ENCODE measurements at places on chromosomes 11 and 22.

DNA sequence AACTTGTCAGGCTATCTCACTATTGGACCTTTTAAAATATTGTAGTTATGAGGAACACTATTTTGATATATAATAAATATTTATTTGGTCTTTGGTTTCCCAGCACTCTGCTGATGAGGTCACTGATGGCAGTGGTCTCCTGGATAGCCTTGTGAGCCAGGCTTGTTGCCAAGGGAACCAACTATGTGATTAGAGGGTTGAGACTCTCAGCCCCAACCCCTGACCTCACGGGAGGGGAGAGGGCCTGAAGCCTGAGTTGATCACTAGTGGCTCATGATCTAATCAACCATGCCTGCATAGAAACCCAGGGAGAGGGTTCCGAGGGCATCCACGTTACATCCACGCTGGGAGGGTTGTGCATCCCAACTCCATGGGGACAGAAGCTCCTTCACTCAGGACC, 10.8 kb downstream of the PANX1 start:
- no peak for DNase-seq

DNA sequence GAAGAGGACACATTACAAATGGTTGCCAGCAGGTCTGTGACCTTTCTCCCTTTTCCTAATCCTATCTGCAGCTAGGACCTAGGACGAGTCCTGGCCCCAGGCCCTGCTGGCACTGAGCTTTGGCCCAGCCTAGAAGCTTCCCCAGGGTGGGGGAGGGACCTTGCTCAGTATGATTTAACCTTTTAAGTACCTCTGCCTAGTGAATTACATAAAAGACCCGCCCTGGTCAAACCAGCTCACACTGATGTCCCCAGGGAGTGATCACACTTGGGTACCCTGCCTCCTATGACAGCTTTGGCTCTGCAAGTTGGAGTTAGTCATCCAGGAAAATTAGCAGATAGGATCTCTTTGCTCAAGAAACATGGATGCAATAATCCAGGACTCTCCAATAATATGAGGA, 21.9 kb downstream of the ASCC2 start:
- DNase-seq, result no peak

- no peak for DNase-seq
These were observed 4.4 kb upstream of the DDX17 start for GRCh38 chr22:38510416-38510970.

- DNase-seq, result peak; percentile 25
These were observed 26.1 kb downstream of the GLYATL1 start for GRCh38 chr11:58965246-58965985.

DNA sequence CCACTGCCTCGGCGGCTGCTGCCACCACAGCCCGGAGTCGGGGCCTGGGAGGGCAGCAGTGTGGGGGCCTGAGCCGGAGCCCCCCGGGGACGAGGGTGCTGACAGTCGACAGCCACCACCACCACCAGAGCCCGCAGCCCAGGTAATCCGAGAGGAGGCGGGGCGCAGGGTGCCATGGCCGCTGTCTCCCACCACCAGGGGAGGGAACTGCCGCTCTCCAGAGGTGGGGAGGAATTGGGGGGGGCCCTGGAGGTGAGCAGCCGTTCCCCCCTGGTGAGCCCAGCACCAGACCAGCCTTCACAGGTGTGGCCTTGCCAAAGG, 12.6 kb downstream of the TRIOBP start:
- no peak for DNase-seq

DNA sequence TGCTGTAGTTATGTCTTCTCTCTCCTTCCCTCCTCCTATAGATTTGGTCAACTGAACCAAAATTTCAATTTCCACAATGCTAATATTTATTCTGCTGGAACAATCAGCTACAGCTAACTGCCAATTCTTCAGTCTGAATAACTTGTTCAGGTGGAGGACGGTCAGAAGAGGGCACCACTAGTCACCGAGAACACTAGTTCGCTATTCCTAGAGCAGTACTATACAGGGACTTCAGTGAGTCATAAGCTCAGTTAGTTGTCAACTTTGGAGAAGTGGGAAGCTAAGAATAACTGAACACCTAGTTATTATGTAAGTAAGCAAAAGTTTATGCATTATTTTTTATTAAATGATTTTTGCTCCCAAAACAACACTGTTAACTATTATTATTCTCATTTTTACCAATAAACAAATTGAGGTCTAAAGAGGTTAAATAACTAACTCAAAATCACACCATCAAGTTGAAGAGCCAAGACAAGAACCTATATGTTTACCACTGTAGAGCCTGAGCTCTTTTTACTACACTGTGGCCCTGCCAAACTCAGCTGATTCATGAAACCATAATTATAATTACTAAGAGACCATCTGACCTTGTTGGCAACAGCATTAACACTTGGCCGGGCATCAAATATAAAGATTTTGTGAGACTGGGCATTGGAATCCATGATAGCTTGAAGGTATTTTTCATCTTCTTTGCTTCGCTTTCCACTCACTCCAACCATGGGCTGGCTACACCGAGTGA, 59.0 kb downstream of the CEP57 start:
- peak; percentile 71 for DNase-seq

GRCh38 chr22:25666308-25666707, 75.7 kb upstream of the MYO18B start:
- DNase-seq, result no peak

GRCh38 chr22:40196628-40197360, 19.1 kb downstream of the TNRC6B start:
- peak; percentile 33 for DNase-seq

DNA sequence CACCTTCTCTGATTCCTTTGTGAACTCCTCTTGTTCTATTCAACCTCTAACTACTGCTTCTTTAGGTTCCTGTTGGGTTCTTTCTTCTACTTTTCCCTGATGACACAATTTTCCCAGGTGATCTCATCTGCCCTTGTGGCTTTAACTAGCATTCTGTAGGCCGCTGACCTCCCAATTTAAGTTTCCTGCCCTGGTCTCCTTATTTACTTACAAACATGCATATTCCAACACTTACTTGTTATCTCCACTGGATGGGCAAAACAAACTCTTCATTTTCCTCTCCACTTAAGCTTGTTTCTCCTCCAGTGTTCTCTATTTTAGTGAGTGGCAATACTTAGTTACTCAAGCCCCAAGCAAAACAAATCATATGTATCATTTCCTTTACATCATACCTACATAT, 734.5 kb downstream of the METTL15 start:
- DNase-seq, result no peak

GRCh38 chr11:22869325-22869724, 9.1 kb upstream of the CCDC179 start:
- DNase-seq, result no peak

GRCh38 chr11:89477175-89477574, 14.0 kb downstream of the NOX4 start:
- DNase-seq, result peak; percentile 2

GRCh38 chr11:121311373-121311772, 18.8 kb downstream of the SC5D start:
- DNase-seq, result peak; percentile 24

GRCh38 chr11:65366340-65366773, 11.8 kb downstream of the TIGD3 start:
- peak; percentile 79 for DNase-seq

DNA sequence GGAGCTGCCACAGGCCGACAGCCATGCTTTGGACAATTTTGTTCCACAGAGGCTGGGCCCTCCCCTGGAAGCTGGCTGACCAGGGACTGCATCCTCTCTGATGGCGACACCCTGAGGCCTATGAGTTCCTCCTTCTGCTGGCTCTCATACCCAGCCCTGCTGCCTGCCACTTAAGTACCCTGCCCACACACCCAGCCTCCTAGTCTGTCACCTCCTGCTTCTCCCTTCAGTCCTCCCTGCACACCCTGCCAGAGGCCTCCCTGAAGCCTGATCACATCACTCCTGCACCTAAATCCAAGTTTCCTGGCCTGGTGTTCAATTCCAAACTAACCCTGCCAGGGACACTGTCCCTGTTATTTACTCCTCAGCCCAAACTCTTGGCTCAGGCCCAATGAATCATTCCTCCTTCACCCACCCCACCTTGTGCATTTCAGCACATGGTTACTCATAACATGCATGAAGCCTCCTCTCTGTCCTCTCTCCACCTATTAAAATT, 136.7 kb upstream of the NECTIN1 start:
- no peak for DNase-seq

GRCh38 chr22:49691256-49691655, 136.4 kb downstream of the BRD1 start:
- DNase-seq, result no peak

DNA sequence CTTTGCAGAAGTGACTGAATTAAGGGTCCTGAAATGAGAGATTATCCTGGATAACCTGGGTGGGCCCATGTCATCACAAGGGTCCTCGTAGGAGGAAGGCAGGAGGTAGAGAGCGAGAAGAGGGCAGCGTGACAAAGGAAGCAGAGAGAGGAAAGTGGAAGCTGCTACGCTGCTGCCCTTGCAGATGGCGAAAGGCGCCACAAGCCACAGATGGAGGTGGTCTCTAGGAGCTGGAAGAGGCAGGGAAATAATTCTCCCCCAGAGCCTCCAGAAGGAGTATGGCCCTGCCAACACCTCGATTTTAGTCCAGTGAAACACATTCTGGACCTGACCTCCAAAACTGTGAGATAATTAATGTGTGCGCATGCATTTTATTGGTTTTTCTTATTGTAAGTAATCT, 13.4 kb downstream of the TMEM184B start:
- no peak for DNase-seq

DNA sequence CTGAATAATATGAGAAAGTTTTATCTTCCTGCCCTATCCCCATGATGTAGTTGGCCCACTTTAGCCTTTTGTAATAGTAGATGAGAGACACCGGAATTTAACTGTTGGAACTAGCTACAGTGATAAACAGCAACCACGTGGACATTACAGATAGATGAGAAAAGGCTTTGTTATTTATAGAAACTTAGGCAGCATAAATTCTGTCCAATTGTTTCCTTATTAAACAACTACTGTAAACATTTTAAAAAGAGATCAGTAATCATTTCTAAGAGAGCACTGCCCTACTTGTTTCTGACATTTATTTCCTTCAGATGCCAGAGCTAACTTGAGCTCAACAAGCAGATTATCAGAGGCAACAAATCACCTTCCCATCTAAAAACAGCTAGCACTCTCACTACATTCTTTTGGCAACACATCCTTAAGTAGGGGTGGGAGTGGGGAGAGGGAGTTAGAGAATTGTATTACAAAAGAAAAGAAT, 63.1 kb downstream of the SOX6 start:
- DNase-seq, result no peak

DNA sequence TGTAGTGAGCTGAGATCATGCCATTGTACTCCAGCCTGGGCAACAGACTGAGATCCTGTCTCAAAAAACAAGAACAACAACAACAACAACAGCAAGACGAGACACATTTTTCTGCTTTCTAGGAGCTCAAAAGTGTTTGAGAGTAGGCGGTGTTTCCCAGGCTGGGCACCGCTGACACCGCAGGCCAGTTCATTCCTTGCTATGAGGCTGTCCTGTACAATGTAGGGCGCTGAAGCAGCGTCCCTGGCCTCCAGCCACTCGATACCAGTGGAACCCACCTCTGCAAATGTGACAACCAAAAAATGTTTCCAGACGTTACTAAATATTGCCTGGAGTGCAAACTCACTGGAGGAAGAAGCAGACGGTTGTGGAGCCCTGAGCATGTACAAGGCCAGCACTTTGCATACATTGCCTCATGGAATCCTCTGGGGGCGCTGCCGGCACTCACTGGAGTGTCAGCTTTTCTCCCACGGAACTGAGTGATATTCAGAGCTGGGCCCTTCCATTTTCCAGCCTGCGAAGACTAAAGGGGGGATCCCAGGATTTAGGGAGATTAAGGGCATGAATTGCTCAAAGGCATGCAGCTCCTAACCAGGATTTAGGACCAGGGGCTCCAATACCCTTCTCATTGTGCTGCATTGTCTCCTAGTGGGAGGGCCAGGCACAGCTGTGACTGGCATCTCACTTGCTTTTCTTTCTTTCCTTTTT, 5.8 kb upstream of the MIEF1 start:
- DNase-seq, result peak; percentile 60

GRCh38 chr22:19061471-19062138, 60.6 kb downstream of the DGCR2 start:
- no peak for DNase-seq

DNA sequence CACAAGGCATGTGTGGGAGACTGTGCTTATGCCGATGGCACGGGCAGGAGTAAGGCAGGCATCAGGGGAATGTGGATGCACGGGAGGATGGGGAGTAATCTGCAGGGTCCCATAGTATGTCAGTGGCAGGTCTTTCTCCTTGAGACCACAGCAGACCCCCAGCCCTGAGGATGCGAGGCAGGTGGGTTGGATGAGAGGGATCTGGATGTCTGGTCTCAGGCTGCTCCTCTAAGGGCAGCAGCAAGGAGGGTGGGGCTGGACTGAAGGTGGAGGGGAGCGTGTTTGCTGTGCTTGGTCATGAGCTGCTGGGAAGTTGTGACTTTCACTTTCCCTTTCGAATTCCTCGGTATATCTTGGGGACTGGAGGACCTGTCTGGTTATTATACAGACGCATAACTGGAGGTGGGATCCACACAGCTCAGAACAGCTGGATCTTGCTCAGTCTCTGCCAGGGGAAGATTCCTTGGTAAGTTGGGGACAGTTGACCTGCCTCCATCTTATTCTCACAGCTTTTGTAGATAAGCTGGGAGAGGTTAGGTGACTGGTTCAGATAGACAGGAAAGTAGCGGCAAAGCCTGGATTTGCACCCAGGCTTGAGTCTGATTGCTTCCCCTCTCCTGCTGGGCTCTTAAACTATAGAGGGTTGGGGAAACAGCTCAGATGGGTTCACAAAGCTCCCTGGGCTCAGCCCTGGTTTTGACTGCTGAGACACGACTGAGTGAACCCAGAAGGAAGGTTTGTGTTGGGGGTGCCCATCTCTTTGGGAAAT, at the start of gene APOL1:
Gene APOL1, plus strand, starts transcription at position 380 of the 769 bp plus-strand sequence. CDS start 1,823 bp downstream, outside the sequence.
- peak; percentile 80 for DNase-seq

- DNase-seq, result no peak
These were observed 72.7 kb upstream of the CLPB start for GRCh38 chr11:72507050-72507449.

GRCh38 chr22:50173311-50173982, 2.9 kb downstream of the PANX2 start:
- no peak for DNase-seq

DNA sequence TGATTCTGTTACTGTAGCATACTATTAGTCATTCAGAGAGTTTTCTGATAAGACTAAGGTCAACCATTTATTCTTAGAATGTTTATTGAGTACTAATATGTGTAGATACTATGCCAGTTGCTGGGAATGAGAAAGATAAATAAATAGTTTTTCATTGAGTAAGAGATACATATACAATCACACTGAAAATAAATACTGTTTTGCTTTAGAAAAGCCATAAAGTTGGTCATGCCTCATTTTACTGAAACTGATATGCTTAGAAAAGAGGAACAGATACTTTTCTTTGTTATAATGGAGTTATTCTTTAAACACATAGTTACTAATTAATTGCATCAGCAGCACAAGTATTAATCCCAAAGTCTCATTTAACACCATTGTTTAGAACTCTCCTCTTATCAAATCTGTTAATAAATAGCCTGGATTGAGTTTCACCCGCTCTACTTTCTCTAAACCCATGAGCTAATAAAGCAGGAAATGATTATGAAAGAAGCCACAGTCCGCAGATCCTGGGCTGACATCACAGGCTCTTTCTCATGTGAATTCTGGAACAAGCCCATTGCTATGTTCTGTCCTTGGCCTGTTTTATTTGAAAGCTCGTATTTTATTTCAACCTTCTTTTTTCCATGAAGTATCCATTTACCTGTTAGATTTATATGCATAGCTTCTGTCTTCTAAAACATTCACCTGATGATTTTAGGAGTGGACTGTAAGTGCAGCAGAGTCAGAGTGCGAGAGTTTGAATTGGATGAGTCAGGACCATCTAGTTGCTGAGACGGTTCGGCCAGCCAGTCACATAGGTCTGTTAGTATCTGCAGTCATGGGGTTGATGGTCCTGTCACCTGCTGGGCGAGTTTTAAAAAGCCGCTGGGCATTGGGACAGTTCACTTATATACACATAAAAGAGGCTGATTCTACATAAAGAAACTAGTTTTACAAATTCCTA, 35.5 kb downstream of the PIWIL4 start:
- peak; percentile 82 for DNase-seq

All from ACHN (cell line).